Stimulated activated naive B cell treated with anti-CD40 and anti-IgM and Interleukin-4, amounts not matched to agents 10 μg/mL and 1 μg/mL and 100 μg/mL, for 72 hours (primary cell): ENCODE measurements at places on chromosomes 1 and 21.

DNA sequence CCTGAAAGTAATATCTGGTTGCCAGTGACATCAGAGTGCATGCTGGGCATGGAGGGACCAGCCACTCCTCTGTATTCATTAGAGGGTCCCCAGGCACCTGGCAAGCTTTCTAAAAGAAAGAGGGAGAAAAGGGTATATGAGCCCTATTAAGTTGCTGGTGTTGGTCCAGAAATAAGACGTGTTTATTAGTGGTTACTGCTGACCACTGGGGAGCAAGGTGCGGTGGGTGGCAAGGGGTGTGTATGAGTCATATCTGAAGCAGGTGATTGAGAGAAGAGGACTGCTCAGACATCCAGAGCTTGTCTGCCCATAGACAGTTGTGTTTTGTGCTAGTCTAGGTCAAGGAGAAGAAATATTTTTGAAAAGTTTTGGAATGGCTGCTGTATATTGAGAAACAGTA is 298.1 kb downstream of the TM2D1 start:
- H3K4me3 ChIP-seq: no peak overlapping the region
- H3K36me3 ChIP-seq: no peaks in the 10 kb centered on the region
- peaks cover 9% of the 10 kb centered on the region for H3K27me3 ChIP-seq

DNA sequence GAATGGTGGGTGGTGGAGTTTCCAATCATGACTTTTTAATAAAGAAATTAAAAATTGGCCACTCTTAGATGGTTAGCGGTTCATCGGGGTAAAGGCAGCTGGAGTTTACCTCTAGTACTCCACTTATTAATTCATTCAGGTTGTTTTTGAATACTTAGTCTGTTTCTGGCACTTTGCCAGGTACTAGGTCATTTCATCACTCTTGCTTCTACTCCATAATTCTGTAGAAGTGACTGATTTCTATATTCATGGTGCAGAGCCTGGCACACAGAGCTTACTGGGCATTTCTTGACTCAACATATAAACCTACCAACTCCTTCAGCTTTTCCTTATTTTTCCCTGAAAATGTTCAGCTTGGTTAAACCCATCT is 31.5 kb downstream of the FOXD2 start:
- no peak overlapping the region for H3K27ac ChIP-seq
- H3K4me1 ChIP-seq: no peaks in the 10 kb centered on the region
- H3K27me3 ChIP-seq: peaks cover 28% of the 10 kb centered on the region
- H3K4me3 ChIP-seq: no peak overlapping the region

DNA sequence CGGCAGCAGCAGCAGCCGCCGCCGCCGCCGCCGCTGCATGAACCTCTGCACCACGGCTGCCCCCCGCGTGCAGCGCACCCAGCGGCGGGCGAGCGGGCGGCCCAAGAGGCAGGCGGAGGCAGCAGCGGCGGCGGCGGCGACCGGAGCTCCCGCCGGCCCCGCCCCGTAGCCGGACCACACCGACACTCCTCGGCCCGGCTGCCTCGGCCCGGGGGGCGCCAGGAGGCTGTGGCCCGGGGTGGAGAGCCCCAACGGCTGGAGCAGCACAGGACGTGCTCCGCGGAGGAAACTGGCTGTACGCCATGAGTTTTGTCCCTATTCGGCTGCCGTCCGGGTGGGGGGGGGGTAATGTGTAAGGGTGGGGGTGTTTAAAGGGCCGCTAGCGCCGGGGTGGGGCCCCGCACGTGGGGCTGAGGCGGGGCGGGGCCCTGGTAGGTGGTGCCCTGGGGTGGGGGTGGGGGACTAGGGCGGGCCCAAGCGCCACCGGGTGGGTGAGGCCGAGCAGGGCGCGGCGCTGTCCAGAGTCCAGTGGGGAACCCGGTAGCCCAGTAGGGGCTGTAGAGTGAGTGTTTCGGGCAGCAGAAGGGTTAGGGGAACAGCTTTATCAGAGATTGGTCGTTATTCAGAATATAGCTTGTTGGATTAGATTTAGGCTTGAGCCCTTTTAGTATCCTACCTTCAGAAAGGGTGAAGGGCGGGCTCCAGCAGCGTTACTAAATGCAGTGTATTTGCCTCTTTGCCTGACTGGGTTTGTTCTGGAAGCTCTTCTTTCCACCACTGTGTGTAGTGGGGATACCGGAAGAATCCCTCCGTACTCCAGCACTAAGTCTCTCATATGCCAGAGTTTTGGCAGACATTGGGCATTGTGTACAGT is at the start of gene FAM78B:
Gene FAM78B (minus strand): TSS at position 304 of the 874 bp plus-strand sequence. CDS start 753 bp downstream, outside the sequence.
- peaks cover 38% of the 10 kb centered on the region for H3K4me1 ChIP-seq
- H3K27ac ChIP-seq: peak within 1 kb of the TSS; percentile 59
- DNase-seq: peak; percentile 59
- peak within 1 kb of the TSS; percentile 83 for H3K4me3 ChIP-seq

DNA sequence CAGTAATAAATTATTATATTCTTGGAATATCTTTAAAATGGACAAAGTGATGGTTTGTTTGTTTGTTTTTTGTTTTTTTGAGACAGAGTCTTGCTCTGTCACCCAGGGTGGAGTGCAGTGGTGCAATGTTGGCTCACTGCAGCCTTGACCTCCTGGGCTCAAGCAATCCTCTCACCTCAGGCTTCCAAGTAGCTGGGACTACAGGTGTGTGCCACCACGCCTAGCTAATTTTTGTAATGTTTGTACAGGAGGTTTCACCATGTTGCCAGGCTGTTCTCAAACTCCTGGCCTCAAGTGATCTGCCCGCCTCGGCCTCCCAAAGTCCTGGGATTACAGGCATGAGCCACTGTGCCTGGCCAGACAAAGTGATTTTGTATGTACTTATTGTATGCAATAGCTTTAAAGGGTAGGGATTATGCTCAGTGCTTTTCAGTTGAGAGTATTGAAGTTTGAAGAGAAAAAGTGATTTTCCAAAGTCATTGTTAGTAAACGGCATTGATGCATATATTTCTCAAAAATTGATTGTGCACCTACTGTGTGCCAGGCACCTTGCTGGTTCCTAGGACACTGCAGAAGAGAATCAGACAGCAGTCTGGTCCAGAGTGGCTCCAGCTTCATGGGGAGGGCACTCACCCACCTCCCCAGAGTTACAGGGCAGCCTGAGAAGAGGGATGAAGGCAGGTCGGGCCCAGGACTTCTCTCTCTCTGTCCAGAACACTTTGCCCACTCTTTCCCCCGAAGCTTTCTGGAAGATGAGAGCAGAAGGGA is 34.2 kb upstream of the TTC22 start:
- H3K4me1 ChIP-seq: no peaks in the 10 kb centered on the region
- no peaks in the 10 kb centered on the region for H3K36me3 ChIP-seq
- no peak for DNase-seq
- H3K27ac ChIP-seq: no peak overlapping the region

GRCh38 chr1:8551057-8551456 is 233.1 kb downstream of the SLC45A1 start:
- H3K27me3 ChIP-seq: no peaks in the 10 kb centered on the region
- peaks cover 32% of the 10 kb centered on the region for H3K36me3 ChIP-seq
- DNase-seq: no peak
- H3K27ac ChIP-seq: no peak overlapping the region
- H3K4me3 ChIP-seq: no peak overlapping the region

- peaks cover 4% of the 10 kb centered on the region for H3K36me3 ChIP-seq
- no peak for DNase-seq
- H3K4me3 ChIP-seq: no peak overlapping the region
Measured at GRCh38 chr1:228286505-228287417, 78.9 kb downstream of the OBSCN start.

DNA sequence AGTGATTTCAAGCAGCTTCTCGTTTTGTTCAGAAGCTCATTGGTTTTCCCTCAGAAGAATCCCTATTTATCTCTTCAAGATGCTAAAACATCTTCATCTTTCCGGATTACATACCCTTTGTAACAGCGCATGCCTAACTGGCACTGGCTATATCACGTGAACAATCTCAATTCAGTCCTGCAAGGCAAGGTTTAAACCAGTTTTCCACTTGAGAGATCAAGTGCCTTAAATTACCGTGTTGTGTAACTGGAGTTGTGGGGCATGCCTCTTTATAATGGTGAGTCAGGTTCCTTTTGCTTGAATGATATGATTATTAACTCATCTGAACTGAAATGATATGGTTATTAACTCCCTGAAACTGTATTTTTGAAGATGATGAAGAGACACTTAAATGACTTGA is 11.0 kb upstream of the ZFP69B start:
- peaks cover 16% of the 10 kb centered on the region for H3K36me3 ChIP-seq
- DNase-seq: no peak
- H3K27ac ChIP-seq: no peak overlapping the region

DNA sequence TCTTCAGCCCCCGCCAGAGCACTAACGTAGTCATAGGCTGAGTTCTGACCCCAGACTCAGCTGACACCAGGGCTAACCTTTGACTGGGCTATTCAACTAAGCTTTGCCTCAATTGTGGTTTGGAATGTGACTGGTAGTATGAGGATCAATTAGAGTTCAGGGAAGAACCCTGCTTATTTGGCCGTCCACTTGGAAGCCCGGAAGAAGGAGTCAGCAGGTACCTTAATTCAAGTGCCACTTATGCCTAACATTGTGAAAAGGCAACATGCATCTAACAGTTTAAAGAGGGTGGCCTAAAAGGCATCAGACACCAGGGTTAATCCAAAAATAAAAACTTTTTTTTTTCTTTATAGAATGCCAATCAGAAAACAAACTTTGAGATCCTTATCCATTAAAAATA is 92.3 kb downstream of the BEND5 start:
- DNase-seq: no peak
- H3K4me3 ChIP-seq: no peak overlapping the region
- no peaks in the 10 kb centered on the region for H3K36me3 ChIP-seq
- H3K27ac ChIP-seq: no peak overlapping the region
- peaks cover 4% of the 10 kb centered on the region for H3K4me1 ChIP-seq

- H3K4me3 ChIP-seq: no peak overlapping the region
- H3K36me3 ChIP-seq: no peaks in the 10 kb centered on the region
- no peaks in the 10 kb centered on the region for H3K27me3 ChIP-seq
- DNase-seq: no peak
- H3K27ac ChIP-seq: no peak overlapping the region
Measured at GRCh38 chr1:84711121-84711520, 20.9 kb upstream of the SSX2IP start.

DNA sequence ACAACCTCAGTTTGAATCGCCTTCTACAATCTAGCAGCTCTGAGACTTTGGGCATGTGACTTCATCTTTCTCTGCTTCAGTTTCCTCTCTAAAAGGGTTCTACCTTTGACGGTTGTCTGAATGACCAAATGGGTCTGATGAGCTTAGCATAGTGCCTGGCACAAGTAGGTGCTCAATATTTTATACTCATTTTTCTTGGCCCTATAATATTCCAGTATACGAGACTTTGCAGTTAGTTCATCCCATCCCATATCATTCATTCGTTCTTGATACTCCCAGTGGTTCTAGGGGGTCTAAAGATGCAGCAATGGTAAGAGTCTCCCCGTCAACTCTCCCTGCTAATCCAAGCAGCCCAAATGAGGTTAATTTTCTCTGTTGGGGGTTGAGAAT is 67.6 kb downstream of the ALPL start:
- H3K27ac ChIP-seq: no peak overlapping the region
- H3K4me1 ChIP-seq: peaks cover 5% of the 10 kb centered on the region
- no peak for DNase-seq
- H3K27me3 ChIP-seq: peaks cover 18% of the 10 kb centered on the region

GRCh38 chr1:202225131-202225530 is 31.5 kb downstream of the LGR6 start:
- no peak overlapping the region for H3K4me3 ChIP-seq
- H3K27ac ChIP-seq: no peak overlapping the region
- H3K27me3 ChIP-seq: peaks cover 28% of the 10 kb centered on the region
- H3K36me3 ChIP-seq: no peaks in the 10 kb centered on the region
- H3K4me1 ChIP-seq: peaks cover 13% of the 10 kb centered on the region

- H3K4me3 ChIP-seq: no peak overlapping the region
- H3K4me1 ChIP-seq: no peaks in the 10 kb centered on the region
- no peaks in the 10 kb centered on the region for H3K27me3 ChIP-seq
- DNase-seq: no peak
- H3K27ac ChIP-seq: no peak overlapping the region
Measured at GRCh38 chr1:113534130-113534817, 144.0 kb downstream of the MAGI3 start.

- no peaks in the 10 kb centered on the region for H3K4me1 ChIP-seq
- no peak overlapping the region for H3K27ac ChIP-seq
- H3K36me3 ChIP-seq: no peaks in the 10 kb centered on the region
- peaks cover 15% of the 10 kb centered on the region for H3K27me3 ChIP-seq
- no peak overlapping the region for H3K4me3 ChIP-seq
- DNase-seq: no peak
Measured at GRCh38 chr1:14460173-14460572, 138.3 kb upstream of the KAZN start.

DNA sequence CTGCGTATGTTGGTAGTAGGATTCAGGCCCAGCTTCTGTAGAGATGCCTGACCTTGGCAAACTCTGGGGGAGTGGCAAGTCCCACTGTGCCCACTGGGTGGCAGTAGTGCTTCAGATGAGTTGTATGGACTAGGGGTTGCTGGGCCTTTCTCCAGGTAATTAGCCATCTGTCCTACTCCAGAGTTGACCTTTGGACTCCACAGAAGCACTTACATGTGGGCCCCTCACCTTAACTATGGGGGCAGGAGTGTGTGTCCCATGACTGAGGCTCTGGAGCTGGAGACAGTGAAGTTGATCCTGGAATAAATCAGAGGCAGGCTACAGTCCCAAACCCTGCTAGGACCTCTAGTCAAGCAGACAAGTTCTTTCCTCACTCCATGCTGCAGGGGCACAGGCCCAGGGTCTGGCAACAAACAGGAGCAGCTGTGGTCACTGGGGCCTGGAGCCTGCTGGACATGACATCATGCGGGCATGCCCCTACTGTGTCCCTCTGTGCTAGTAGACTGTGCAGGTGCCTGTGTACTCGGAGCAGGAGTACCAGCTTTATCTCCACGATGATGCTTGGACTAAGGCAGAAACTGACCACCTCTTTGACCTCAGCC is 4.6 kb downstream of the DMAP1 start:
- no peak overlapping the region for H3K4me3 ChIP-seq
- H3K27me3 ChIP-seq: no peaks in the 10 kb centered on the region
- H3K4me1 ChIP-seq: peaks cover 41% of the 10 kb centered on the region

- peaks cover 46% of the 10 kb centered on the region for H3K4me1 ChIP-seq
- H3K4me3 ChIP-seq: no peak overlapping the region
- no peak for DNase-seq
- no peaks in the 10 kb centered on the region for H3K27me3 ChIP-seq
Measured at GRCh38 chr1:27109103-27109822, 45.7 kb downstream of the SLC9A1 start.

- peaks cover 3% of the 10 kb centered on the region for H3K4me1 ChIP-seq
- no peak overlapping the region for H3K27ac ChIP-seq
- peaks cover 57% of the 10 kb centered on the region for H3K27me3 ChIP-seq
- H3K36me3 ChIP-seq: no peaks in the 10 kb centered on the region
Measured at GRCh38 chr1:111786669-111787207, 31.0 kb downstream of the DDX20 start.

- peaks cover 90% of the 10 kb centered on the region for H3K27me3 ChIP-seq
- H3K4me3 ChIP-seq: no peak overlapping the region
- no peak for DNase-seq
Measured at GRCh38 chr1:918843-919242, 4.9 kb upstream of the SAMD11 start.

GRCh38 chr1:33473900-33474299 is 1.5 kb downstream of the ZSCAN20 start:
- H3K27ac ChIP-seq: no peak overlapping the region
- no peaks in the 10 kb centered on the region for H3K27me3 ChIP-seq
- H3K36me3 ChIP-seq: peaks cover 3% of the 10 kb centered on the region
